ENCODE measurements at places on chromosomes 1 and 21.

DNA sequence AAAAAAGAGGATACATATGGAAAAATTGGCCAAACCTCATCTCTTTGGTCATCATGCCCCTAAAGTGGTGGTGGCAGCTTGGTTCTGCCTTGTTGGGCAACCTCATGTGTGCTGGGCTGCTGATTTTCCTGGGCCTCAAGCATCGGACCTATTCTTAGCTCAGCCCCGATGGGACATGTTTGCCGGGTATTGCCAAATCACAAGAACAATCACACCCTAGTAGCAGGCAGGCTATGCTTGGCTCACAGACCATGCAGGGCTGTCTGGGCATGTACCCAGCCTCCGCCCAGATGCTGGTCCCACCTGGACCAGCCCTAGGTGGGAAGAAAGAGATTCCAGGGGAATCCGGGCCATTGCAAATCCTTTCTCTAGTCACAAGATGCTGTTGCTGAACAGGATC is 189.4 kb upstream of the FGGY start:
- DNase-seq, result no peak

DNA sequence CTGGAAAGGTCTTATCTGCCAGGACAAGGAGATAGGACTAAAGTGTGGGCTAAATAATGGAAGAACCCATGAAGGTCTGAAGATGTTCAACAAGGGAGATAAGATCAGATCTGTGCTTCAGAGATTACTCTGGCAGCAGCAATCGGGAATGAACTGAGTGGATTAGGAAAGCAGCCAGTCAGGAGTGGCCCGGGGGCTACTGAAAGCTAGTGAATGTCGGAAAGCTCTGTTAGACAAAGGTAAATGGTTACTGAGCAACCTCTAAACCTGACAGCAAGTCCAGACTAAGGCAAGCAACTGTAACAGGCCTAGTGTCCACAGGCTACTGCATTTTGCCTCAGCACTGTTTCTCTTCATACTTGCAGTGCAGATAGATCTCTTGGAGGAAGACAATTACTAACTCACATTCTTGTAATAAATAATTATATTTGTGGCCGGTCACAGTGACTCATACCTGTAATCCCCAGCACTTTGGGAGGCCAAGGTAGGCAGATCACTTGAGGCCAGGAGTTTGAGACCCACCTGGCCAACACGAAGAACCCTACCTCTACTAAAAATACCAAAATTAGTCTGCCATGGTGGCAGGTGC is 12.5 kb downstream of the IQGAP3 start:
- DNase-seq, result no peak

DNA sequence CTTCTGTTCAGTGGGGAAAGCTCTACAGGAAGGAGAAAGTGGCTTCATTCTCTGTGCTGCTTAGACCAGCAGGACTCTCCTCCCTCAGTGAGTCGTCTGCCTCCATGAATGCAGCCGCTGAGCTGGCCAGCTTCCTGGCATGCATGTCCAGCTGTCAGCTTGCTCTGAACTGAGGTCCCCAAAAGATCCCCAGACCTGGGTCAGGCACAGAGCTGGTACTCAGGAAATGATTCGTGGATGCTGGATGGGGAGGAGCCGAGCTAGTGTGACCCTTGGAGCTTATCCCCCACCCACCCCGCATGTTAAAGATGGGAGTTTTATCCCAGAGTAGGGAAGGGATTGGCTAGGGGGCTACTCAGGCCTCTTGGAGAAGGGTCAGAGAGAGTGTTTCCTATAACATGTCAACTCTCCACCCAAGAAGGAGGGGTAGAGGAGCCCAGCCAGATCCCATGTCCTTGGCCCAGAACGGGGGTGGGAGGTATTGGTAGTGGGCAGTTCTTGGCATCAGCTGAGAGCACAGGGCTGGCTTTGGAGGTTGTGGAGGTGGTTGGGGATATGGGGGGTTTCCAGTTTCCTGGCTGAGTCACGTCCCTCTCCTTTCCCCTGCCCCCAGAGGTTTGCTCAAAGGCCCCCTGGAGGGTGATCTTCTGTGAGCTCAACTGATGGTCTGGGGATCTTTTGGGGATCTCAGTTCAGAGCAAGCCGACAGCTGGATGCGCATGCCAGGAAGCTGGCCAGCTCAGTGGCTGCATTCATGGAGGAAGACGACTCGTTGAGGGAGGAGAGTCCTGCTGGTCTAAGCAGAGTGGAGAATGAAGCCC is 110.1 kb downstream of the FOXD2 start:
- no peak for DNase-seq

DNA sequence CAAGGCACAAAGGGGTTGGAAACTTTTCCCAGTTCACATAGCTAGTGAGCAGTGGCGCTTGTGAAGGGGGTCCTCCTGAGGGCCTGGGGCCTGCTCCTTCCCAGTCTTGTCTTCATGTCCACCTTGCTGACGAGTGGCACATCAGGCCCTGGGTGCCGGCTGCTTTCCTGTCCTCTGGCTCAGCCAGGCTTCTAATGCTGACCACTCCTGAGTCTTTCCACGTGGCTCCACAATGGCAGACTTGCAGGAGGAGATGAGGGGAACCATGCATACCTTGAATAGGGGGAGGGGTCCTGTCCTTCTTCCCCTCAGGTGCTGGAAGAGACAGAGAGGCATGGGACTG is 38.7 kb downstream of the MAPKAPK2 start:
- no peak for DNase-seq

DNA sequence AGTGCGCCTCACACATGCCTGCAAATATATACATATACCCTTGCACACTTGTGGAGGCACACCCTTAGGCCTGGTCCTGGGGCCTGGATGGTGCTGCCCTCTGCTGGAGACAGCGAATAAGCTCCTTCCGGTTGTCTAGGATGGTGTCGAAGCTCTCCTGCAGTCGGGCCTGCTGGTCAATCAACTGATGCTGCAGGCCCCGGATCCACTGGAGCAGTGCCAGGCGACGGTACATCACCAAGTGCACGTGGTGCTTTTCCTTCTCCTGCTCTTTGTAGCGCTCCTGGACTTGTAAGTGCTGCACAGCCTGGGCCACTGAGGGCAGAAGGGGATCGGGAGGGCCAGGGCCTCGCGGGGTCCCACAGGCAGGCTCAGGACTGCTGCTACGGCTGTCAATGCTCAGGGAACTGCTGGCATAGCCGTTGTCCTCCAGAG is 3.1 kb downstream of the C1orf216 start:
- DNase-seq, result peak; percentile 66

DNA sequence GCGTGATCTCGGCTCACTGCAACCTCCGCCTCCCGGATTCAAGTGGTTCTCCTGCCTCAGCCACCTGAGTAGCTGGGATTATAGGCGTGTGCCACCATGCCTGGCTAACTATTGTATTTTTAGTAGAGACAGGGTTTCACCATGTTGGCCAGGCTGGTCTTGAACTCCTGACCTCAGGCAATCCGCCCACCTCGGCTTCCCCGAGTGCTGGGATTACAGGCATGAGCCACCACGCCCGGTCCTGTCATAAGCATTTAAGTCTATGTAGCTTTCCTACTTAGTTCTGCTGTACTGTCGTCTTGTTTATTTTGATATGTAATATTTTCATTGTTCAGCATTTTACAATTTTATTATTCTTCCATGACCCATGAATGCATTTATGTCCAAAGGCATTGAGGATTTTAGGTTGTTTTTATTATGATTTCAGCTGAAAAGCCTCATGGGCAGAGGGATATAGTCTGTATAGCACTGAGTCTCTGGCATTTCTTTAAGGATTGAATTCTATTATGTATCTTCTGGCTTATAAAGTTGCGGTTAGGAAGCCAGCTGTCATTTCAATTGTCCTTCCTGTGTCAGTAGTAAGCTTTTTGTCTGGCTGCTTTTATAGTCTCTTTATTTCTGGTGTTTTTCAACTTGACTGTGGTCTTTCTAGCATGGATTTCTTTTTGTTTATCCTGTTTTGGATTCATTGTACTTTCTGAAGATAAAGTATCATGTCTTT is 9.2 kb downstream of the AGPAT3 start:
- no peak for DNase-seq

GRCh38 chr1:226640321-226641136 is 92.0 kb downstream of the STUM start:
- DNase-seq, result no peak

- no peak for DNase-seq
Observed at GRCh38 chr1:2393471-2393877, 1.8 kb downstream of the RER1 start.

- DNase-seq, result no peak
Observed at GRCh38 chr1:106254748-106255147, 801.7 kb upstream of the PRMT6 start.

DNA sequence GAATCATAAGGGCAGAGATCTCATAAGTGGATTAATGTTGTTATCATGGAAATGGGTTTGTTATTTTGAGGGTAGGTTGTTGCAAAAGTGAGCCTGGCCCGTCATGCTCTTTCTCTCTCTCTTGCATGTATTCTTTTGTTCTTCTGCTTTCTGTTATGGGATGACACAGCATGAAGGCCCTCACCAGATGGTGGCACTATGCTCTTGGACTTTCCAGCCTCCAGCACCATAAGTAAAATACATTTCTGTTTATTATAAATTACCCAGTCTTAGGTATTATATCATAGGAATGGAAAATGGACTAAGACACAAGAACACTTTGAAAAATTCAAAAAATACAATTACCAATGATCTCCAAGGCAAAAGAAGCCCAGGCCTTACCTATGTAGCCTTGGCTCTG is 676.1 kb downstream of the PTPRU start:
- no peak for DNase-seq

DNA sequence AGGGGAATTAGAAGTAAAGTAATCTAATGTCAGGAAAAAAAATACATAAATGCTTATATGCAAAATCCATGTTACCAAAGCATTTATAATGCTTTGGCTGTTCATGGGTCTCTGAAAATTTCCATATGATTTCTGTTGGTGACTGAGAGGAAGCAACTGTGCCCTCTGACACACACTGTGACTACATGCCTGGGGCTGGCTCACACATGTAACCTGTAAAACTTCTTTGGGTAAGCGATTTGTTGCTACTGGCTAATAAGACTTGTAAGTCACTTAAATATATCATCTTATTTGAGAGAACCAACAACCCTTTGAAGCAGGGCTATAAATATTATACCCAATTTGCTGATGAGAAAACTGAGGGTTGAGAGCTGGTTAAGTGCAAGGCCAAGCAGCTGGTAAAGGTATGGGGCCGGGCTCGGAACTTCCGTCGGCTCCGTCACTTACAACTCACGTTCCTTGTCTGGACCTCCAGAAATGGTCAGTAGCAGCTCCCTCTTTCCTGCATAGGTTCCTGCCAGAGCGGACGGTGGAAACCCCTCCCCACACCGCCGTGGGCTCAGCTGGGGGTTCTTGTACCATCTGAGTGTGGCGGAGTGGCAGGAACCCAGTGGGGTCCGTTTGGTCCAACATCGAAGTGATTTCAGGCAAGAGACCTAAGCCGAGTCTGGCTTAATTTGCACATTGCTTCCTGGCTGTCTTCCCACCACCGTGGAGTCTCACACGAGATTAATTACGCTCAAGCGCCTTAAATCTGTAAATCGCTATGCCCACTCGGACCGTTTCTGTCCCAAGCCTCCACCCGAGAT is 714 bp downstream of the DFFA start:
- no peak for DNase-seq

- no peak for DNase-seq
Observed at GRCh38 chr1:45746922-45747321, 3.5 kb downstream of the IPP start.

All from CD8-positive, alpha-beta memory T cell (primary cell).